Muscle of leg (tissue), 16 donors: ENCODE measurements at places on chromosomes 12 and 14. TPM values are rescaled to one million over a fixed set of nuclear protein-coding genes. Genes with fewer than 3 reads are reported as not detected.
A peak's percentile ranks its signal among the peaks of the same experiment; 100 is the strongest.

- DNase-seq = no peak
These were observed 18.4 kb upstream of the KRT86 start for GRCh38 chr12:52255926-52256583.

GRCh38 chr12:29066011-29066588, 83.0 kb upstream of the FAR2 start:
- DNase-seq = peak; percentile 32

The CACNA1C gene
- polyA plus RNA-seq = 1.9 TPM

GRCh38 chr12:113154351-113154973, 4.9 kb downstream of the CFAP73 start:
- DNase-seq = peak; percentile 44

DNA sequence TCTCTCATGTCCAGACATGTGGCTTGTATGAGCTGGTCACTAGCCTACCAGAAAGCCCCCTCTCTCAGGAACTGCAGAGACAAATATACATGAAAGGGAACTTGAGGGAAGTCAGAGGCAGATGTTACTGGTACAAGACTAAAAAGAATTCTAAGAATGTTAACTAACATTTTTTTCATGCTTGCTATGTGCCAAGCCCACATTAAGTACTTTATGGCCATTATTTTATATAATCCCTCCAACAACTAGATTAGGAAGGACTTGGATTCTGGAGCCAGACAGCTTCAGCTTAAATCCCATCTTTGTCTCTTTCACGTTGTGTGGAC, 24.6 kb downstream of the TTC9 start:
- no peak for DNase-seq

The VPS37B gene
- 26.4 TPM for polyA plus RNA-seq

The SLC25A47 gene
- polyA plus RNA-seq = 0.08 TPM

The ETFBKMT gene
- polyA plus RNA-seq = 1.7 TPM

DNA sequence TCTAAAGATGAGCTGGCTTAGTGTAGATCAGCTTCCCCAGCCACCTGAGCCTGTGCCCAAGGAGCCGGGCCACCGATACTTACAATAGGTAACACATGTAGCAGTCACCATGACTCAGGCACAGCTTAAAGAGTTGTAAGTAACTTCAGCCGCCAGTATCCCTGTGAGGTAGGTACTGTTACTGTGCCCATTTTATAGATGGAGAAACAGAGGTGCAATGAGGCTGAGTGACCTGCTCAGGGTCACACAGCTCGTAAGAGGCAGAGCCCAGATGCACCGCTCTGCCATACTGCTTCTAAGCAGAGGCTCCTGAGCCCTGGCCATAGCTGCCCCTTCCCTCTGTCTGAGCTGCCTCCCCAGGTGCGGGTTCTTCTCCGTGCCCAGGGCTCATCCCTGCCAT, 58.5 kb downstream of the IQSEC3 start:
- DNase-seq = no peak

DNA sequence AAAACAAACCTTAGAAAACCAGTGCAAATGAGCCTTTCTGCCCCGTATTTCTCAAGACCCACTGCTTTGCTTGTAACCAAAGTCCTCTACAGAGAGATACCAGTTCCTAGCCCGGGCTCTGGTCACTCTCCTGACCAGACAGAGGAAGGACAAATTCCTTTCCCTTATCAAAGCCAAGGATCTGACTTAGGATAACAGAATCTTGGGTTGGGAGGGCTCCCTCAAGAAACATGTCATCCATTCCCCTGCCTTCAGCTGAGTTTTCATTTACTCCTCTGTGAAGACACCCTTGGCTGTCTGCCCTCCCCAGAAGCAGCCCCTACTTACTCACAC, 116.0 kb upstream of the PARP11 start:
- DNase-seq = no peak

DNA sequence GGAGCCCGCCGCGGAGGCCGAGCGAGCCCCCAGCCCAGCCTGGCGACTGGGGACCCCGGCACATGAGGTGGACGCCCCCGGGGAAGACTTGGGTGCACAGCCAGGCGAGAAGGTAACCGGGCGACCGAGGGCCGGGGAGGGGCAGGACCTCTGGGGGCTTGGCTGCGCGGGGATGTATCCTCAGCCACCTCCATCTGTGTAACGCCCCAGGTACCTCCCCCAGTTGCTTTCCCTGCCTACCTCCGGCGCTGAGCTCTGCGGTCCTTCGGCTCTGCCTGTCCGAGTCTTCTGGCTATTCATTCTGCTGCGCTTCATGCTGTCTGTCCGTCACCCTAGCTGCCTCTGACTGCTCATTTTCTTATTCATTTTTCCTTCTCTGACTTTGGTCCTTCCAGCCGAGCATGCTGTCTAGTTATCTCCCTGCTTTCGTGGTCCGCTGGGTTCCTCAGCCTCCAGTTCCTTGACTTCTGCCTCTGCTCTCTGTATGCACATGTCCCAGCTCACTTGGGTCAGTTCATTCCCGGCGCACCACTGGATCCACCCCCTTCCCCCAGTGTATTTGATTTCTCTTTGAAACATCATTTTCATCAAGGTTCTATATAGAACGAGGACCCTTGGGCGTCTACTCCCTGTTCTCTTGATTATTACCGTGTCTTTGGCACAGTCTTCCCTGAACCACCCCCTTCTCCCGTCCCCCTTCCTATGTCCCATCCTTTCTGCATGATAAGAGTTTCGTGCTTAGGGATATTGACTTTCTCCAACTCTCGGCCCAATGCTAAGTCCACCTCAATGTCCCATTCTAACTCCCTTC, 612 bp downstream of the PHC1 start:
- DNase-seq = peak; percentile 72

The HPD gene
- 0.11 TPM for polyA plus RNA-seq

DNA sequence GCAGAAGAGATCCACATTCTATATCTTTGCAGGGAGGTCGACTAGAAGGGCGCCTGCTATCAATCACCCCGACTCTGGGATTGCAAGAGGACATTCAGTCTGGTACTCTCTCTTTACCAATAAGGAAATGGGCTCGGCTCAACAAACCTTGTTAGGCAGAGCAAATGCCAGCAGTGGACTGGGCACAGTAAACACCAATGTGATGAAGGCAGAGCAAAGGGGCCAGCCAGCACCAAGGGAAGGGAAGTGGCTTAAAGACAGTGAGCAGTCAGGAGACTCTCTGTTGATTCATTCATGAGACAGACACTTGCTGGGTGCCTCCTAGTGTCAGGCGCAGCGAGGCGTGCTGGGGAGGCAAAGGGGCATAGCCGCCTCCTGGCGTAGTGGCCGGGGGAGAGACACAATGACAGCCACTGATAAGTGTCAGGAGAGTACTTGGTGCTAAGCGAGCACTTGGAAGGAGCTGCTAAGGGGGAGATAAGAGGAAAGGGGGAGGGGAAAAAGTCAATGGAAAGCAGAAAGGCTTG, 34.1 kb downstream of the TMCC3 start:
- peak; percentile 14 for DNase-seq

DNA sequence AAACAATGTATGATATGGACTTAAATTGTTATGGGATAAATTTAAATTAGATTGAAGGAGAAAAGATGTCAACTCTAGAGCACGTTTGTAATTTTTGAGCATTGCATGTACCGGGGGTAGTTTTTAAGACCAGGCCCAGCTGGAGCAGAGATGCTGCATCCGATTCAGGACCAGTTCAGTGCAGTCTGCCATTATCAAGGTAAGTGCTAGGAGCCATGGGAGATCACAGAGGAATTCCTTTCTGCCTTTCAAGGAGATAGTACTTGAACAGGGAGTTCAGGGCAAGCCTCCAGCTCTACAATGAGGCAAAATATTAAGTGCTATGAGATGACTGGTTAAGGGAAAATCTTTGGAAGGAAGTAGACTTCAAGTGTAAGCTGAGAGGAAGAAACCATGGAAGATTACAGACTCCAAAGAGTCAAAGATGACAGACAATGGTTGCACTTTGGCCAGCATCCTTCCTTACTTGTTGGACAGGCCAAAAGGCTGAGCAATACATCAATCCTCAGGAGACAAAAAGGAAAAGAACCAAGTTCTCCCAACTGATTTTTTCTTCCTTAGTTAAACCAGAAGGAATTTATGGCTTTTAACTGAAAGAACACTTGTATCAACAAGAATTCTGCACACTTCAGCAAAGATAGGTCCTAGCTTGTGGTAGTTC, 113.2 kb upstream of the HIF1A start:
- DNase-seq = peak; percentile 72

The COX14 gene
- polyA plus RNA-seq = 41.3 TPM

DNA sequence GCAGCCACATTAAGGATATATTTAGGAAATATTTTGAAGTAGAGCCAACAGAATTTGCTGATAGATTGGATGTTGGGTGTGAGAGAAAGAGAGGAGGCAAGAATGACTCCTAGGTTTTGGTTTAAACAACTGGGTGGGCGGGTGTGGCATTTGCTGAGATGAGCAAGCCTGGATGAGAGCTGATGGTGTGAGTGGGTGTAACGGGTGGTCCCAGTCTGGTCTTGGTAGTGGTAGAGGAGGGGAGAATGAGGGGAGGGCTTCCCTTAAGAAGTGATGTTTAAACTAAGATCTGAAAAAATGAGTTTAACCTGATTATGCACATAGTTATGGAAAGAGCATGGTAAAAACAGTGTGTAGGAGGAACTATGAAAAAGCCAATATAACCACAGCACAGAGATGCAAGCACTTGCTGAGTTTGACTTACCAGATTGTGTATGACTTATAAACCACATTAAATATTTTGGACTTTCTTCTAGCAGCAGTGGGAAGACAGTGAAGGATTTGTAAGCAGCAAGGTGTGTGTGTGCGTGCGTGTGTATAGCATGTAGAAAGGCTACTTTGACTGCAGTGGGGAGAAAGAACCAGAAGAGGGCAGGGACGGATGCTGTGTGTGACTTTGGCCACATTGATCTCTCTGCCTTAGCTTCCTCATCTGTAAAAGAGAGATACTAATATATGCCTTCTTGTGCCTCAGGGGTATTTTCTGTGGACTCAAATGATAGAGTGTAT, 139.7 kb downstream of the PRIMA1 start:
- DNase-seq = peak; percentile 6

The RHOF gene
- 2.4 TPM for polyA plus RNA-seq

DNA sequence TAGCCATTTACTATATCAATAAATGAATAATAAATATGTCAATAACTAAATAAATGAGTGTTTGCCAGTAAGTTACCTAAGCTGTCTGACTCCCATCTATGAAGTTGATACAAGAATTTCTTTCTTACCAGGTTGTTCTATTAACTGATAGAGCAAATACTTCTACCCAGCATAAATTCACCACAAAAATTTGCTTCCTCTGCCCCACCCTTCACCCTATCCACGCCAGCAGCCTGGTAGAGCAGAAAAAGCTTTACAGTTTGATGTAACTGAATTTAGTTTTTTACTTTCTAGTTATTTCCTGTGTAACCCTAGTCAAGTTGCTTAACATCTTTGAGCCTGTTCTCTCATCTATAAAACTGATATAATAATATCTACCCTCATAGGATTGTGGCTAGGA, 94.9 kb upstream of the SLC16A7 start:
- DNase-seq = no peak

DNA sequence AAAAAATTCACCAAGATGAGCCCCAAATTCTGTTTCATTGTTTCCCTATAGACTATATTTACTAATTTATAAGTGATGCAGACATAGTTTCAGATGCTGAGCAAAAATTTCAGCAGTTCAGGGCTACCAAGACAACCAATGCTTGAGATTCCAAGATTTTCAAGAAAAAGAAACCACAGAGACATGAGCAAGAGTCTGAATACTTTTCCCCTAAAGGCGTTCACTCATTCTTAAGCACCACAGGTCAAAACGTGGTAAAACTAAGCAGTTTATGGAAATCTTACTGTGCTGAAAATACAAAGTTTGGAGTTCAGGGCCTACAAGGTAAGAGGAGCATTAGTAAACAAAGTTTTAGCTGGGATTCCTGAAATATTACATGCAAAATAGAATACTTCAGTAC, 221.2 kb downstream of the KCNH5 start:
- no peak for DNase-seq

DNA sequence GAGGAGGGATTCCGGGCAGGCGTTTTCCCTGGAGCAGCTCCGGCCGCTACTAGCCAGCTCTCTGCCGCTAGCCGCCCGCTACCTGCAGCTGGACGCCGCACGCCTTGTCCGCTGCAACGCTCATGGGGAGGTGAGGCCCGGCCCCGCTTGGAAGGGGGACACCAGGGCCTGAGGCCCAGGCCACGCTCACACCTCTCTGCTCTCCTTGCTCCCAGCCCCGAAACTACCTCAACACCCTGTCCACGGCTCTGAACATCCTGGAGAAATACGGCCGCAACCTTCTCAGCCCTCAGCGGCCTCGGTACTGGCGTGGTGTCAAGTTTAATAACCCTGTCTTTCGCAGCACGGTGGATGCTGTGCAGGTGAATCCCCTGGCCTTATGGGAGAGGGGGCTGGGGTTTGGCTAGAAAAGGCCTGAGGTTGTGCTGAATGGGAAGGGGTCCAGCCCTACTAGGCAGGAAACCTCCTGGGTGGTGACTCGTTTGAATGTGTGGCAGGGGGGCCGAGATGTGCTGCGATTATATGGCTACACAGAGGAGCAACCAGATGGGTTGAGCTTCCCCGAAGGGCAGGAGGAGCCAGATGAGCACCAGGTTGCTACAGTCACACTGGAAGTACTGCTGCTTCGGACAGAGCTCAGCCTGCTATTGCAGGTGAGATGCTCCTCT, 597 bp downstream of the RNF31 start:
- DNase-seq = no peak

DNA sequence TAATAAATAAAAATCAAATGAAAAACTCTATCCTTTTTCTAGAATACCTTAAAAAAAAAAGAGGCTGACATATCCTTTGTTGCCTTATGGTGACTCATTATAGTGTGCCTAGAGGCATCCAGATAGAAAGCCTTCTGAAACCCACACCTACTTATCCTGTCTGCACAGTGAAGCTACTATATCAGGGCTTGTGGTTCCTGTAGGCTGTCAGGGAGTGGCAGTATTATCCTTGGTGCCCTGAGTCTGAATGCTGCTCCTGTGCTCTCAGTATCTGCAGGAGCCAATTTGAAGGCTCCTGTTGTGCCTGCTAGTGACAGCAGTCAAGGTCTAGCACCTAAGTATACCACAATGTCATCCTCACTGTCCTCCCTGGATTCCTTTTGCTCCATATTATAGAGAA, 168.4 kb upstream of the AVPR1A start:
- no peak for DNase-seq

The HELB gene
- 1.7 TPM for polyA plus RNA-seq

The CARMIL3 gene
- 0.16 TPM for polyA plus RNA-seq

The HIP1R gene
- 8.8 TPM for polyA plus RNA-seq
